ENCODE measurements at places on chromosomes 11 and 22.

- DNase-seq = no peak
Measured at GRCh38 chr22:48187356-48187755, 1424.9 kb downstream of the TBC1D22A start.

- no peak for DNase-seq
Measured at GRCh38 chr11:134282121-134283045, 6.2 kb downstream of the GLB1L3 start.

- DNase-seq = no peak
Measured at GRCh38 chr11:33315822-33316221, 58.6 kb downstream of the HIPK3 start.

DNA sequence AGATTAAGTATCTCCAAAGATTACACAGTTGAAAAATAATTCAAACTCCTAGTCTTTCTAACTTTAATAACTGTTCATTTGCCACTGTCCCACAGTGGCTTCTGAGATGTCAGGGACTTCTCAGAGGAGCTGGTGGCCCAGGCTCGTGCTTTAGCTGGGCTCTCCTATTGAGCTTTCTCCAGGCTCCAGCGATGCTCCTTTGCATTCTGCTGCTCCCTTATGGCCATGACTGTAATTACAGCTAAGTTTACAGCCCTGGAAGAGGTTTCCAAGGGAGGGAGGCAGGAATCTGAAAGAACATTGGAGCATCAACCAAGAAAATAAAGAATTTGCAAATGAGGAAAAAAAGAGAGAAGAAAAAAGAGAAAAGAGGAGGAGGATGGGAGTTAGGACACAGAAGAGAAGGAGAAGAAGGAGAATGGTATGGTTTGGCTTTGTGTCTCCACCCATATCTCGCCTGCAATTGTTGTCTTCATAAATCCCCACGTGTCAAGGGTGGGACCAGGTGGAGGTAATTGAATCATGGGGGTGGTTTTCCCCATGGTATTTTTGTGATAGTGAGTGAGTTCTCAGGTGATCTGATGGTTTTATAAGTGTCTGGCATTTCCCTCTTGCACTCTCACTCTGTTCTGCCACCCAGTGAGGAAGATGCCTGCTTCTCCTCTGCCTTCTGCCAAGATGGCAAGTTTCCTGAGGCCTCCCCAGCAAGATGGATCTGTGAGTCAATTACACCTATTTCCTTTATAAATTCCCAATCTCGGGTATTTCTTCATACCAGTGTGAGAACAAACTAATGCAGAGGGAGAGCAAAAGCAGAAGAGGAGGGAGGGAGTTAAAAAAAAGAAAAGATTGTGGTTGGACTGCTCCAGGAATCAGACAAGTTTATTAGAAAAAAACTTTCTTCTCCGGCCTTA lies 857.0 kb downstream of the KCNA4 start:
- DNase-seq = peak; percentile 7

DNA sequence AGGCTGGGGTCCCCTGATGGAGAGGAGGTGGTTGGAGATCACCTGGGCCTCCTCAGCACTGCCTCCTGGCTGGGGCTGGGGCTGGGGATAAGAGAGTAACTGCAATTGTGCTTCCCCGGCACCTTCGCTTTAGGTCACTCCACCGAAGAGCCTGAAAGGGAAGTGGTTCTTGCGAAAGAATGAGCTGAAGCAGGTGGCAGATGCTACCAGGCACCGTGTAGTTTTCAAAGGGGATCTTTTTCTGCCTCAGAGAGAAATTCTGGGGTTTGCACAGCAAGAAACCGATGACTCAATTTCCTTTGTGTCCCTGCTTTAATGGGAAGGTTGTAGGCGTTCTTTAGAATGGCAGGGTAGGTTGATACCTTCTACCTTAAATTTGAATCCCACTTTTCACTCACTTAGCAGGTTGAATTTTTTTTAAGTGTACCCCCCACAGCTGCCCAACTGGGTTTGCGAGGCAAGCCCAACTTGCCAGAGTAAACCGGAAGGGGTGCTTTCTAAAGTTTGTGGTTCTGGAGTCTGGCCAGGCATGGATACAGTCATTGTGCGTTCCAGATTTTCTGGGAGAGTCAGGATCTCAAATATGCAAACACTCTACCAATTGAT lies 5.3 kb downstream of the CD44 start:
- no peak for DNase-seq

DNA sequence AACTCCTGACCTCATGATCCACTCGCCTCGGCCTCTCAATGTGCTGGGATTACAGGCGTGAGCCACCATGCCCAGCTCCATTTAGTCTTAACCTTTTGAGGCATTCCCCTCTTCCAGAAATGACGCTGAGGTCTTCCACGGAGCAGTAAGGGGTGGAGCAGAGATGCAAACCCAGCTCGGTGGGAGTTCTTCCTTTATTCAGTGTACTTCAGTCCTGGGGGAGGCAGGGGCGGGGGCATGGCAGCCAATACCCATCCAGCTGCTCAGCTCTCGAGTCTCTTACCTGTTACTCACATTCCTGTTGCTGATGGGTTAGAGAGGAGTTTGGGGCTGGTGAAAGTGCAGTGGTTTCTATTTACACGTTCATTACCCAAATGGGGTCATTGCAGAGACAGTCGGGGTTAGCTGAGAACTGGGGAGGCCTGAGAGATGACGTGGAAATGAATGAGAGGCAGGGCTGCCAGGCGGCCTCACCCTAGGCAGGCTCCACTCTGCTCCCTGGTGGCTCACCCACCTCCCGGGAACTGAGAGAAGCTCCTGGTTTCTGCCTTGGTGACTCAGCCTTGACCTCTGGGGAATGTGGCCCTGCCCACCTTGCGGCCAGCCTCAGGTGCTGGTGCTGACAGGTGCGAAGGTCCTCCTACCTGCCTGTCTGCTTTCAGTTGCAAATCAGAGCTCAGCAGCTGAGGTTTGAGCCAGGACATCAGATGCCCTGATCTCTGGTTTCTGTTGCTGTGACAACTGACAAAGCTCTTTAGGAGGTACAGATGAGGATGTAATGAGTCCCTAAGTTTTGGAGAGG lies 13.4 kb upstream of the ST14 start:
- no peak for DNase-seq

GRCh38 chr22:24807284-24807950 lies 1.4 kb downstream of the SGSM1 start:
- no peak for DNase-seq

DNA sequence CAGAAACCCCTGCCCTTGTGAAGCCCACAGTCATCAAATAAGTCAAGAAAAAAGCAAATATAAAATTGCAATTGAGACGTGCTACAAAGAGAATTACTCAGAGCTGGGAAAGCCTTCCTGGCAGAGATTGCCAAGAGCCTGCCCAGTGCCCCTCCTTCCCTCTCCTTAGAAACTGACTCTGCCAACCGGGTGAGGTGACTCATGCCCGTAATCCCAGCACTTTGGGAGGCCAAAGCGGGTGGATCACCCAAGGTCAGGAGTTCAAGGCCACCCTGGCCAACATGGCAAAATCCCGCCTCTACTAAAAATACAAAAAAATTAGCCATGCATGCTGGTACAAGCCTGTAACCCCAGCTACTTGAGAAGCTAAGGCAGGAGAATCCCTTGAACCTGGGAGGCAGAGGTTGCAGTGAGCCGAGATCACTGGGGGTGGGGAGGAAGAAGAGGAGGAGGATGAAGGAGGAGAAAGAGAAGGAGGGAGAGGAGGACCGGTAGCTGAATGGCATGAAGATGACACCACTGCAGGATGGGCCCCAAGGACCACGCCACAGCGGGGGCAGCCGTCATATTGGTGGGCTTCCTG lies 76.1 kb upstream of the RTL6 start:
- DNase-seq = no peak

GRCh38 chr11:133968300-133968699 lies 11.5 kb upstream of the IGSF9B start:
- DNase-seq = no peak

- DNase-seq = no peak
Measured at GRCh38 chr11:19380375-19380774, 139.6 kb upstream of the E2F8 start.

GRCh38 chr11:23103416-23103815 lies 243.1 kb upstream of the CCDC179 start:
- no peak for DNase-seq

GRCh38 chr22:17397756-17398547 lies 28.7 kb downstream of the CECR2 start:
- no peak for DNase-seq

GRCh38 chr22:26778372-26778771 lies 121.0 kb downstream of the MIAT start:
- DNase-seq = no peak

GRCh38 chr11:5257296-5257695 lies 2.7 kb upstream of the HBG2 start:
- no peak for DNase-seq

DNA sequence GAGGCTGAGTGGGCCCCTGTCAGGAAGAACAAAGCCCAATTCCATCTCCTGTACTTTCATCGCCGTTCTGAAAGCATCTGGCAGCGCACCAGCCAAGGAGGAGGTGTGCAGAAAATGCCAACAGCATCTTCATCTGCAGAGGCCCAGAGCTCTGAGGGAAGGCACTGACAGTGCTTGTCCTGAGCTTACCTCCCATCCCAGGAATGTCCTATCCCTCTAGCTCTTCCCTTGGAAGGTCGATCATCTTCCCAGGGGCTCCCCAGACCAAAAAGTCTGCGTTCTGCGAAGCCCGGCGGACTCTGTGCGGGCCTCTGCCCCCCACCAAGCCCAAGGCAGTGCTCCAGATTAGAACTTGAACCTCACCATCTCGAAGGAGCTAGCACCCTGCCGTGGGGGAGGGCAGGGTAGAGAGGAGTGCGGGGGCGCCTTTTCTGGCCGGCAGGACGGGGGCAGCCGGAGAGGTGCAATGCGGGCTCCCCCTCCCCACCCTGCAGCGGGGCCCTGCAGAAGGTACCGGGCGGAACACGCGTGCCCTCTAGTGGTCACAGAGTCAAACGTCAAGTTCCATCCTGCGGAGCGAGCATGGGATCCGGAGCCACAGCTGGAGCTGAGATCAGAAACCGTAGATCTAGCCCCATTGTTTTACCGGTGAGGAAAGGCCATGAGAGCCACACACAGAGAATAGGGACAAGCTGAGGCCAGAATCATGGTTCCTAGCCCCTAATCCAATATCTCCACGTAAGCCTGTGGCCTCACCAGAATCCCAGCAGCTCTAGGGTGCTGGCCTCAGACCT lies 5.0 kb downstream of the SCN2B start:
- peak; percentile 84 for DNase-seq

GRCh38 chr11:84145616-84146185 lies 859.5 kb upstream of the CCDC90B start:
- DNase-seq = no peak

GRCh38 chr11:111718436-111718835 lies 47.8 kb downstream of the PPP2R1B start:
- no peak for DNase-seq

DNA sequence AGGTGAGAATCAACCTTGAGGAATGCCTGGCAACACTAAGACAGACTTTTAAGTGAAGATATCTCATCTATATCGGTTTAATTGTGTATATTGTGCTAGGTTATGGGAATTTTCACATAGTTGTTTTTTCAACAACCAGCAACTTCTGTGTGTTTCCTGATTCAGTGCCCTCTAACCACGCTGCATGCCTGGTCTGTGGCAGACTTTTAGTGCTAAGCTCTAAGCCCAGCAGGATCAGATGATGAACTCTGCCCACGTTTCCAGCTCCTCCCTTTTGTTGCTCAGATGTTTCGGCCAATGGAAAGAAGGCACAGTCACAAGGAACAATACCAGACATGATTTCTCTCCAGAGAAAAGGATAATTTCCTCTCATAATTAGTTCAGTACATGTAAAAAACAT lies 1.4 kb upstream of the VWA5A start:
- DNase-seq = no peak

GRCh38 chr11:73258104-73259035 lies 13.8 kb upstream of the P2RY6 start:
- DNase-seq = no peak

DNA sequence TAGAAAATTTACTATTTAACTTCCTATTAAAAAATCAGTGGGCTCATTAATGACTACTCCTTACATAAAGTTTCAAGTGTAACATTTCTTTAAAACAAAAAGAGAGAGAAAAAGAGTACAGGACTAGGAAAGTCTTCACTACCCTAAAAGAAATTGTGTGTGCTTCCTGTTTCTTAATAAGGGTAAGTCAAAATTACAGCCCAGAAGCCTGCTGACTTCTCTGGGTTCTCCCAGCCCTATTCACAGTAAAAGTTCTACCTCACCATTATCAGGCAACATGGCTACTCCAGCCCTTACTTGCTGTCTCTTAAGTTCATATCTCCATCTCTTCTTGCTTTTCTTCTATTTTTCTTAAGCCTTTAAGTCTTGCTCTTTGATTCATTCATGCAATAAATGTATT lies 20.3 kb upstream of the ZC3H12C start:
- no peak for DNase-seq

DNA sequence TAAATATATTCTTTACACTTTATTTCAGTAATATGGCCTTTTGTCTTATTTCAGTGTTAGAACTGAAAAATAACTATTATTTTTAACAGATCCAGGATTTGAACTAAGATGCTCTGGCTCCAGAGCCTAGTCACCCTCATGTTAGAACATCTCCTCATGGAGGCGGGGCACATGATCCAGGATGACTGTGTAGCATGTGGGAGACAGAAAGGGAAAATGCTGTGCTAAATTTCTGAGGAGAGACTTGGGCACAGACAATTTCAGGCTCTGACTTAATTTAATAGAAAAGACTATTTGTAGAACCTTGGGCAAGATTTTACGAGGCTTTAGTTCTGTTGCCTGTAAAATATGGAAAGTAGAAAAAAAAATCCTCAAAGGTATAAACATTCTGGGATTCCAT lies 24.1 kb downstream of the CTSC start:
- peak; percentile 52 for DNase-seq

DNA sequence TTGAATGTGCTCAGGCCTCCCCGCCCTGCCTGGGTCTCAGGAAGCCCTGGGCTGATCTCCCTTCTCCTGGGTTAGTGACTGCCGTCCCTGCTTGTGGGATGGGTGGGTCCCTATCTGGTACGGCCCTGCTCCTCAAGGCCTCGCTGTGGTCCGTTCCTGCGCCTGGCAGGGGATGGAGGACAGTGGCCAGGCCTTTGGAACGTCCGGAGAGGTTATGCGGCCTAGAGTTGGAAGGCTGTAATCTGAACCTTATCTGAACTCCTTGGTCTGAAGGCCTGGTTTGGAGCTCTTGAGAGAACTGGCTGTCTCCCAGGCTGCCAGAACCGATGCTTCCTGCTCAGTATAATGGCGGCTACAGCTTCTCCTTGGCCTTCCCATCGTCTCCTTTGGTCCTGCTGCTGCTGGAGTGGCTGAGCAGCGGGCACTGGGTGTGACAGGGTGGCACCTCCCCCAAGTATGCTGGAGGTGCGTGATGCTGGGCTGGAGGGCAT lies 72.8 kb downstream of the FLI1 start:
- DNase-seq = no peak

DNA sequence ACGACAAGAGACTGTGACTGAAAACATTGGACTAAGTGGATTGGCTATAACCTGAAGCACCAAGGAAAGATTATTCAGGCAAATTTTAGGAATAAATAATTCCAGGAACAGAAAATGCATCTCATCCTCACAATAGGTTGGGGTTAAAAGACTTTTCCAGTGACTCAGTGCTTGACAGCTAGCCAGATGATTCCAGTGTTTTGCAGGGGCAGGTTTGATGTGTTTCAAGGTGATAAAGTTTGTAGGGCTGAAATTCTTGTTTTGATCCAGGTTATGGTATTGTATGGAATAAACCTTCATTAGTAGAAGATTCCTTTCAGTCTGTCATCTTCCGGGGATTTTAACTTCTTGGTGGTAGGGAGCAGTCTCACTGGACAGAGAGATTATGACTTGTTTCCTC lies 2.3 kb downstream of the EXT2 start:
- no peak for DNase-seq

GRCh38 chr22:45413368-45414211 lies at the start of the genes RIBC2 and SMC1B:
Gene RIBC2 (plus strand): TSS chr22:45413693. CDS start chr22:45413887, 194 bp downstream.
Gene SMC1B (minus strand): TSS chr22:45413599. CDS start chr22:45413567, 32 bp downstream.
- peak; percentile 31 for DNase-seq

GRCh38 chr11:16774936-16775613 lies 36.6 kb downstream of the C11orf58 start:
- DNase-seq = no peak

GRCh38 chr11:96143041-96143521 lies 199.9 kb downstream of the MAML2 start:
- no peak for DNase-seq
